ENCODE measurements at places on chromosomes 12 and 14.

GRCh38 chr12:72872996-72873395, 600.8 kb downstream of the TRHDE start:
- no peak for DNase-seq

DNA sequence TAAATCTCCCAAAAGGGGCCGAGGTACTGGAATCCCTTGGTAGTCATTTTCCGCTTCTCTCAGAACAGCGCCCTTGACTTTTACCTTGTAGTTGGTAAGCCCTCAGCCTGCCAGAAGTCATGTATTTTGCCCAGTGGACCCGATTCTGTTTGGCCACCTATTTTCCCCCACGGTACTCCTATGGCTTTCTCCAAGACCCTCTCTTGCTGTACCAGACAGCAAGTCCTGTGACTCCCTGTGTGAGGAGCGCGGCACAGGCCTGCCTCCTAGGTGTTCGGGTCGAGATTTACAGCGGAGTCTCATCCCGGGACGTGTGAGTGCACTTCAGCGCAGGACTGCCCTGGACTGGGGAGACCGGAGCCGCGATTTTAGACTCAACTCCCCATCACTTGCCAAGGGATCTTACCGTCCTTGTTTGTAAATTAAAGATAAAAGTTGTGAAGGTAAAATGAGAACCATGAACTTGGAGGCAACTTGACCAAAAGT, 1.1 kb upstream of the MBD6 start:
- DNase-seq = peak; percentile 39

GRCh38 chr14:58082491-58083098, 69.4 kb downstream of the ARMH4 start:
- DNase-seq = no peak

DNA sequence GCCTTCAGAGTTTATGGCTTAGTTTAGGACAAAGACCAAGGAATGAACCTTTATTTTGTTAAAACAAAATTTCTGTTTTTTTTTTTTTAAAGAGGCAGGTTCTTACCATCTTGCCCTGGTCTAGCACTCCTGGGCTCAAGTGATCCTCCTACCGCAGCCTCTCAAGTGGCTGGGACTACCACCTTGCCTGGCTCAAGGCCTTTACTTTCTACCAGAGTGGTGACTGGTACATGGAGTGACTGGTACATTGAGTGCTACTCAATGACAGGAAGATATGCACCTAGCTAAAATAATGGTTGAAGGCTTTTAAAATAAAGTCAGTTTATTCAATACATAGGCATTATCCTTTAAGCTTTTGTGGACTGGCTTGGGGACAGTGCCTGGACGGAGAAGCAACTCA, 32.6 kb downstream of the PRICKLE1 start:
- DNase-seq = no peak

DNA sequence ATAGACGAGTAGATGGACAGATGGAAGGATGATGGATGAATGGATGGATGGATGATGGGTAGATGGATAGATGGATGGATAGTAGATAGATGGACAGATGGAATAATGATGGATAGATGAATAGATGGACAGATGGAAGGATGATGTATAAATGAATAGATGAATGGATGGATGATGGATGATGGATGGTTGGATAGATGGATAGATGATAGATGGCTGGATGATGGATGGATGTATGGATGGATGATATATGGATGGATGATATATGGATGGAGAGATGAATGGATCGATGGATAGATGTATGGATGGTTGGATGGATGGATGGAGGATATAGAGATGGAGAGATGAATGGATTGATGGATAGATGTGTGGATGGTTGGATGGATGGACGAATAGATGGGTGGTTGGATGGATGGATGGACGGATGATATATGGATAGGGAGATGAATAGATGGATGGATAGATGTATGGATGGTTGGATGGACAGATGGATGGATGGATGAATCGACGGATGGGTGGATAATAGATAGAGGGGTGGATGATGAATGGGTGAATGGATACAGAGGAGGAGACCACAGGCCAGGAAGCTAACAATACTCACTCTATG, 19.3 kb downstream of the TRPV4 start:
- DNase-seq = no peak

DNA sequence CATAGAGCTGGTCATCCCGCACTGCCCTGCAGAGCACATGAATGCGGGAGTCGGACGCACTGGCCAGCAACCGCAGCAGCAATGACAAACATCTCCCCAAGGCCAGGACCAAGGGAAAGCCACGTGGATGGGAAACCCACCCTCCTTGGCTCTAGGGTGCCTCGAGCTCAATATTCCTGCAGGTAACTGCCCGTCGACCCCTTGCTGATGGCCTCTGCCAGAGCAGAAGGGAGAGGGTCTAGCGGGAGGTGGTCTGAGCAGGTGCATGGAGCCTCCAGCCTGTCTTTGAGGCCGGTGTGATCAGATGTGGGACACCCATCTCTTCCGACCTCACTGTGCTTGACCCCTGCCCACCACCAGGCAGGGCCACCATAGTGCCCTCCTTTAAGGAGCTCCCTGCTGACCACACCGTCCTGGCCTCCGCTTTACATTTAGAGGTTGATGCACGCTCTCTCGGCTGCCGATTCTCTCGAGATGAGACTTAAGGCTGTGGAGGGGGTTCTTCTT, 89.7 kb downstream of the PIWIL1 start:
- DNase-seq = no peak

DNA sequence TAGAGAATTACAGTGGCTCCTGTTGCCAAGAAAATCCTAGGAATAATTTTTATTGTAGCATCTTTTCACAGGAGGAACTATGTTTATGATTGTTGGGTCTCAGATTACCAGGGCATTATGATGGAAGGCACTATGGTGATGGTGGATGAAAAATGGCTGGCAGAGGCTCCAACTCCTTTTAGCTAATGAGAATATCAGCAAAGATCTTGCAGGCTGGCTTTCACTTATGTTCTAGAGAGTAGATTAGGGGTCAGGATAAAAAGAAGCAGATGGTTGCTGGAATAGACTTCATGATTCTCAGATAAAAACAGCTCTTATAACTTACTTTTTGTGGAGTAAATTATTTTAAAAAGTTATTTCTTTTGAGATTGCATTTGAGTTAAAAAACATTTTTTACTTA, 501.9 kb downstream of the TRHDE start:
- DNase-seq = no peak

GRCh38 chr12:89833337-89834252, 125.0 kb upstream of the ATP2B1 start:
- DNase-seq = no peak

DNA sequence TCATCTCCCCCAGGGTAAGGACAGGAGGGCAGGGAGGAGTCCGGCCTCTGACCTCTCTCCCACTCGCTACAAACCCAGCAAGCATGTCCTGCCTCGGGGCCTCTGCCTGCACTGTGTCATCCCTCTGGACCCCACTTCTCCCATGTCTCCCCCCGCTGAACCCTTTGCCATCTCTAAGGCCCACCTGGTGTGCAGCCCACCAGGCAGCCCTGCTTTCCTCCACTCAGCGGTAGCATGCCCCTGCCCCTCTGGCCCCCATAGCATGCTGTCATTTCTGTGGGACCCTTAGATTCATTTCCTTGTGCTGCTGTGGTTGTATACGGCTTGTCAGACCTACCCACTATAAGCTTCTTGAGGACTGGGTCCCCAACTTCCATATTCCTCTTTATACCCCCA, 17.7 kb downstream of the PAPLN start:
- DNase-seq = no peak

- no peak for DNase-seq
Observed at GRCh38 chr14:21241218-21241819, 27.9 kb downstream of the HNRNPC start.

GRCh38 chr14:94689985-94690400, 77.8 kb downstream of the SERPINA3 start:
- DNase-seq = no peak

DNA sequence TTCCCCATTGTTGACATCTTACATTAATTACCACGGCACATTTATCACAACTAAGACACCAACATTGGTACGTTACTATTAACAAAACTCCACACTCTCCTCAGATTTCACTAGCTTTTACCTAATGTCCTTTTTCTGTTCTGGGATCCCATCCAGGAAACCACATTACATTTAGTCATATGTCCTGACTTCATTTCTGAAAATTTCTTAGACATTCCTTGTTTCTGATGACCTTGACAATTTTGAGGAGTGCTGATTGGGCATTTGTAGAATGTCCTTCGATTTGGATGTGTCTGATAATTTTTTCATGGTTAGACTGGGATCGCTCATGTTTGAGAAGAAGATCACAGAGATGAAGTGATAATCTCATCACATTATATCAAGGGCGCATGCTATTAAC, 34.6 kb upstream of the ACSM4 start:
- DNase-seq = no peak

DNA sequence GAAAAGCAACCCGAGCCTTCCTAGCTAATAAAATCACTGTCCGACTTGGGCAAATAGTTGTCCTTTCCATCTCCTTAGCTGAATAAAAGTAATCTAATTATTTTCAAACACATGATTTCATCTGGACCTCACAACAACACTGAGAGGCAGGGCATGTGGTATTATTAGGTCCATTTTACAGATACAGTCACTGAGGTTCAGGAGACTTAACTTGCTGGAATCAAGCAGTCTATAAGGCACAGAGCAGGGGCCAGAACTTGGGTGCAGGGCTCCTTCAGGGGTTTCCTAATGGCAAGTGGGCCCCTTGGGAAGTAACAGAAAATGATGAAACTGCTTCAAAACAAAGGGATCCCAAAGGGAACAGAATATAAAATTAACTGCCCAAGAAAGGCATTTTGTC, 15.5 kb downstream of the PLXNC1 start:
- no peak for DNase-seq

- no peak for DNase-seq
Observed at GRCh38 chr12:5016526-5016925, 27.2 kb upstream of the KCNA5 start.

- DNase-seq = no peak
Observed at GRCh38 chr14:33836203-33836899, 114.5 kb downstream of the EGLN3 start.

- no peak for DNase-seq
Observed at GRCh38 chr12:65586796-65587195, 237.5 kb upstream of the HMGA2 start.

DNA sequence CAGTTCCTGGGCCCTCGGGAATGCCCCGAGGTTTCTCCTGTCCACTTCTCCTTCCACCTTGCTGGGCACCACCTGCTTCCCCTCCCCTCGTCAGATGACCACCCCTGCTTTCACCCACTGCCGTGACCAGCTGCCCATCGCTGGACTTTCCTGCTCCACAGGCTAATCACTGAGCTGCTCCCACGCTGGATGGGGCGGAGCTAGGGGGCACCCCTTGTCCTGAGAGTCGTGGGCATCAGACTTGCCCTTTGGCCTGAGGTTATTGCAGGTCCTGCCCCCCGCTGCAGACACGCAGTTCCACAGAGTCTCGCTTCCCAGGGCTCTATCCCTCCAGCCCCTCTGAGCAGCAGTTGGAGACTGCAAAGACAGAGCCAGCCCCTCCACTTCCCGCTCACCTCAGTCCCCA, 427 bp downstream of the SLC6A12 start:
- DNase-seq = no peak

DNA sequence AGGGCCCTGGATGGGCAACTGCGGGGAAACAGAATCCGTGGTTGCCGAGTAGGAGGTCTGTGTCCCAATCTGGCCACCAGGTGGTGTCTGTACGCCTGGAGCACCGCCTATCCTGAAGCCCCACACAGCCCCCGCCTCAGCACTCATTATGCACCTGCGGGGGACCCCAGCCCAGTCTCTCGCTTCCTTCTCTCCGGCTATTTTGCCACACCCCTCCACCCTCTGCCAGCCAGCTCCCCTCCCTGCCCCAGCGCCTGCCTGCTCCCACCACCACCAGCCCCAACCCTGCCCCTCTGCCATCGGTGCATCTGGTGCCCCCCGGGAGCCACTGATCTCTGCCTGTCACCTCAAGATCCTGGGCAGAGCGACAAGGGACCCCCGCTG, 2.2 kb upstream of the NXPH4 start:
- peak; percentile 33 for DNase-seq

GRCh38 chr12:619346-619745, 43.9 kb downstream of the NINJ2 start:
- DNase-seq = no peak

GRCh38 chr12:116015525-116015924, 262.0 kb downstream of the MED13L start:
- no peak for DNase-seq

DNA sequence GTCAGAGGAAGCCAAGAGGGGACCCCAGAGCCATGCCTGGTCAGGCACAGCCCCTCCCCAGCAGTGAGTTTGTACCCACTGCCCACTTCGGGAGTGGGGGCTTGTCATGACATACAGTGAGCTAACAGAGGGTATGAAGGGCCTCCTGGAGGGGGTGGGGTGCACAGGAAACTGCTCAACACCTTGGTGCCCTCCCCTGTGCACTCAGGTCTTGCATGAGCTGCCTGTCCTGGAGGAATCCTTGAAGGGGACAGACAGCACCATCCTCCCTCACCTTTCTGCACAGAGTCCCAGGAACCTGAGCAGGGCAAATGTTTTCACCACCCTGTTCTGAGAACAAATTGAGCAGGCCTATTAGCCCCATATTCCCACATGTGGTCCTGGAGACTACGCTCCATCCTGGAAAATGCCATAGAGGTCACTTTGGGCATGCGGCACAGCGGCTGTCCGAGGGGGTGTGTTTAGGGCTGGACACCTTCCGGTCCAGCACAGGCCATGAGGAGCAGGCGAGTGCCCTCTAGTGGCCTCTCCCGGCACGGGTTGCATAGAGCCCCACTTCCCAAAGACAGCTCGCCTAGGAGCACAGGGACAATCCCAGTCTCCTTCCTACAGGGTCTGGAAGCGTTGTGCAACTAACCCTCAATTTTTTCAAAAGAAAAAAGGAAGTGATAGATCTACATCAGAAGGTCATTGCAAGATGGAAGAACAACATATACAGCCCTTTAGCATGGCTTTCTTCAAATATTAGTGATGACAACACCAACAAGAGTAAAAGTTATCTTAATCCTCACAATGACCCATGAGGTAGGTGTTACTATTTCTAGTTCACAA, 31.9 kb upstream of the ZFP36L1 start:
- no peak for DNase-seq

DNA sequence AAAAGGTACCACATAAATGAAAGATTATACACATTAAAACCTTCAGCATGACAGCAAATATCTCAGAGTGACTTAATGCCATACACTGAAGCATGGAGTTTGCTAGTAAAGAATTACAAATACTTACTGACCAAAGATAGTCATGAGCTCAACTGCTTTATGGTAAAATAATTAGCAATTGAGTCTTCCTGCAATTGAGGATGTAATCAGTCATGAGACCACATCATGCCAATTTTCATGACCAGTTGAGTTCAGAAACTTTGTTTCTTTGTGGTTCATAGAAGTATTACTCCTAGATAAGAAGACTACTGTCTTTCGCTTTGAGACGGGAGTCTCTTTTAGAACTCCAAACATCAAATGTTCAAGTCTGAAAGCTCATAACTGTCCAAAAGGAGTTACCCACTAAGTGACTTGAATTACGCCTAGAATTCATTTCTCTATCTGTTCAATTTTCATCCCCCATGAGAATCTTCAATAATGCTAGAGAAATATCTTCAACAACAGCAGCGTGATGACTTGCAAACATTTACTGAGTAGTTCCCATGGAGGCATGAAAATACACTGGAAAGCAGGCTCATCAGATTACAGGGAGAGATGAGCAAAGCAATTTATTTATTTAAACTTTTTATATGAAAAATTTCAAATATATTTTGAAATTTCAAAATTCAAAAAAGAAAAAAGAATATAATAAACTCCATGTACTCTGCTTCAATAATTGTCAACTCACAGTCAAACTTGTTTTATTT, 120.0 kb downstream of the BTG1 start:
- DNase-seq = no peak

- DNase-seq = no peak
Observed at GRCh38 chr14:92449404-92450181, 64.0 kb upstream of the RIN3 start.

- peak; percentile 46 for DNase-seq
Observed at GRCh38 chr12:51391283-51392123, at the start of gene GALNT6. TSS of gene GALNT6 (minus strand) at chr12:51391406. CDS start at chr12:51379781, 11,625 bp downstream.
